Naive thymus-derived CD4-positive, alpha-beta T cell (primary cell): ENCODE measurements at places on chromosomes 13 and 19.
A peak's percentile ranks its signal among the peaks of the same experiment; 100 is the strongest.

GRCh38 chr13:44812818-44813217 lies 176.5 kb downstream of the NUFIP1 start:
- no peak for DNase-seq

DNA sequence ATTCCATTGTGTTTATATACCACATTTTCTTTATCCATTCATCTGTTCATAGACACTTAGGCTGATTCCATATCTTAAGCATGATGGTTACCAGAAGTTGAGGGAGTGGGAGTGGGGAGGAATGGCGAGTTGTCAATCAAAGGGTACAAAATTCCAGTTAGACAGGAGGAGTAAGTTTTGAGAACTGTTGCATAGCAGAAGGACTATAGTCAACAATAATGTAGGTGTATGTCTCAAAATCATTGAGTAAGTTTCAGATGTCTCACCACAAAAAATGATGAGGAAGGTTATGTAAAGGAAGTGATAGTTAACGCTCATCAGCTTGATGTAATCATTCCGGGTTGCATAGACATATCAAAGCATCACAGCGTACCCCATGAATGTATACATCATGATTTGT lies 4.6 kb upstream of the UBL3 start:
- DNase-seq: no peak

- DNase-seq: no peak
Measured at GRCh38 chr13:97944396-97945029, 9.0 kb upstream of the IPO5 start.

DNA sequence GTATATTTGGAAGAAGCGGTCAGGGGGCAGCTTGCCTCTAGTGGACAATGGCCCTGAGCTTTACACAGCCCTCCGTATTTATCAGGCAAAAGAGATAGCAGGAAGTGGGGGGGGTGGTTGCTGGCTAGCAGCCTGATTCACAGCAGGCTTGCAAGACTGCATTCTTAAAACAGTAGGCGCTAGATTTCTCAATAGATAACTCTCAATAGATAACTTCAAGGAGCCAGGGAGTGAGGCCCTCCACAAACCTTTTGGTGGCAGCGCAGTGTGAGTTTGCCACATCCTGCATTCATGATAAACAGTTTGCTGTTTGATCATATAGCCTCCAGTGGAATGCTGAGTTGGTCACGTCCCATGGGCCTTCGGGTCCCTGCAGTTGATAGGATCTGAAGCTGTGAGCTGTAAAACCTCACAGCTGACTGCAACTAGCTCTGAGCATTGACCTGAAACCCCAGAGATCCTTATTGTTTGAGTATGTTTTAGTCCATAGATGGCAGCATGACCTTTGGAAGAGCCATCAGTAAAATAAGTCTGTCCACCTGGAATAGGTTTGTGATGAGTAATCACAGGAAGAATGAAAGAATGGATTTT lies 12.2 kb downstream of the FPR3 start:
- DNase-seq: no peak

DNA sequence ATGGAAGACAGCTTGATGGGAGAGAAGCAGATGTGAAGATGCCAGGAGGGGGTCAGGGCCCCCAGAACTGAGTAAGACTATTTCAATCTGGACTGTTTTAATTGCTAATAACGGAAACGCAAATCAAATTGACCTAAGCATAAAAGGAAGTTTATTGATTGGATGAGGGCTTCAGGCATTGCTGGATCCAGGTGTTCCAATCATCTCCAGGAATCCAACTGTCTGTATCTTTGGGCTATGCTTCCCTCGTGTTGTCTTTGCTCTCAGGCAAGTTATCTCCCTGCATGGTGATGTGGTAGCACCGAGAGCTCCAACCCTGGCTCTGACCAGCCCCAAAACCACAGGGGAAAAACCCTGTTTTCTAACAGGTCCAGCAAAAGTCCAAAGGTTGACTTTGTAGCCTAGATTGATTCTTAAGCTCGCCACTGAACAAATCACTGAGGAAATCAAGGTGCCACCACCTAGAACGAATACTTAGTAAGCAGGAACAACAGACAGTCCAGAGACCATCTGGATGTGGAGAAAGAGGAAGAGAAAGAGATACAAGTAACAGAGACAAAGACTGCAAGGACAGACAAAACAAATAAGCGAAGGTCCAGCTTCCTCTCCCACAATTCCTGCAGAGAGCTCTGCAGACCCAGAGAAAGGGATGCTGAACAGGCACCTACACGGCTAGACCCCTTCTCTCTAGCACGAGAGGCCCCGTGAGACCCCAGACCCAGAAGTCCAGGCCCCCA lies 1.2 kb upstream of the C19orf81 start:
- no peak for DNase-seq

DNA sequence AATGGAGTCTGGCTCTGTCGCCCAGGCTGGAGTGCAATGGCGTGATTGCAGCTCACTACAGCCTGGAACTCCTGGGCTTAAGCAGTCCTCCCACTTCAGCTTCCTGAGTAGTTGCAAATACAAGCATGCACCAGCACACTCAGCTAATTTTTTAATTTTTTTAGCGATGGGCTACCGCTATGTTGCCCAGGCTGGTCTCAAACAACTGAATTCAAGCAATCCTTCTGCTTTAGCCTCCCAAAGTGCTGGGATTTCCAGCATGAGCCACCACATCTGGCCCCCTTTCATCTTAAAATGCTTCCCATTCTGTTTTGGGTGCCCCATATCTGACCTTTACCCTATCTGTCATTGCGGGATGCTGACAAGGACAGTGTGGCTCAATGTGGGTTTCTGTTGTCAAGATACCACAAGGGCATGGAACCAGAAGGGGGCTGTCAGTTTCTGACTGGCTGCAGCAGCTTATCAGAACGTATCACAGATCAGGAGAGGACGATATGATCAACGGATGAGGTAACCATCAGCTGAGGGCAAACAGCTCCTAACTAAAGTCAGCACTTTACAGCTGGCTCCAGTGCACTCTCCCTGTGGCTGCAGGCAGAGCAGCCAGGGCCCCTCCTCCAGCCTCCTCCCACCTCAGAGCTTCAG lies 32.4 kb downstream of the GPR42 start:
- DNase-seq: no peak

- DNase-seq: no peak
Measured at GRCh38 chr19:44614313-44614712, 950 bp downstream of the IGSF23 start.

DNA sequence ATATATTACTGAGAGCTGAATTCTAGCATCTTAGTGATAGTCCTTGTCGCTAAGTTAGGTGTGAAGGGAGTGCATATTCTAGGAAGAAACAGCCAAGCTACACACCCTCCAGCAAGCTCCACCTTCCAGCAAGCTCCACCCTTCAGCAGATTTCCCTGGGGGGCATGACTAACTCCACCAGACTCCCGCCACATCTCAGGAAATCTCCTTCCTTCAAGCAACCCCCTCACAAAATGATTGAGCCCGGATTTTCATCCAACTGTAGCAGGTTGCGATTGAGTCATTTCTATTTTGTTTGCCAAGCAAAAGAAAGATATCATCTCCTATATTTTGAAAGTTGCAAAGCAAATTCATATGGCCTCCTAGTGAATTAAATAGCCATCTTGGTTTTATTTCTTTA lies 162.1 kb upstream of the TMTC4 start:
- no peak for DNase-seq

GRCh38 chr13:78402708-78403400 lies 200.5 kb downstream of the POU4F1 start:
- DNase-seq: no peak

DNA sequence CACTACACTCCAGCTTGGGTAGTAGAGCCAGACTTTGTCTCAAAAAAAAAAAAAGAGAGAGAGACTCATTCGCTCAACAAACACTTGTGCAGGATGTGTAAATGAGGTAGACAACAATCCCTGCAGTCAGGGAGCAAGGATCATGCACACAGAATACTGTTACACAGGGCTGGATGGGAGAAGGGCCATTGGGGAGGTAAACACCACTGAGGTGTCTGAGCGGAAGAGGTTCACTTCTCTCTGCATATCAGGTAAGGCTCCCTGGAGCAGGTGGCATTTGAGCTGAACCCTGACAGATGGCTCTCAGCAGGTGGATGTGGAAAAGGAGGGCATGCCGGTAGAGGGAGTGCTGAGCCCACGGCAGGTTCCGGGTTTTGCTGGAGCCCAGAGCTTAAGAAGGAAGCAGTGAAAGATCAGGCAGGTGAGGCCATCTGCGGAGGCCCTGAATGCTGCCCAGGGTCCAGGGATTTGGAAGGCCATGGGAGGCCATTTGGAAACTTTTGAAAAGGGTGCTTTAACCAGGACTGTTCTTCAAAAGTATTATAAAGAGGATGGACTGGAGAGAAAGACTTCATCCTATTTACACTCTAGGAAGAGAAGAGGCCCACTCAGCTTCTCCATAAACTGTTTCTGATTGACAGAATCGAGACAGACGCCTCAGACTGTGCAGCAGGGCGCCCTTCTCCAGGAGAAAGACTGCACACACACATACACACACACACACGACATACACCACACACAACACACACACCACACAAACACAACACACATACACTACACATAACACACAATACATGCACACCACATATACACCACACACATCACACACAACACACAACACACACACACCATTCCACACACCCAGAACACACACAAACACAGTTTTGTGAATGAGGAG lies 199.4 kb downstream of the USP12 start:
- DNase-seq: no peak

DNA sequence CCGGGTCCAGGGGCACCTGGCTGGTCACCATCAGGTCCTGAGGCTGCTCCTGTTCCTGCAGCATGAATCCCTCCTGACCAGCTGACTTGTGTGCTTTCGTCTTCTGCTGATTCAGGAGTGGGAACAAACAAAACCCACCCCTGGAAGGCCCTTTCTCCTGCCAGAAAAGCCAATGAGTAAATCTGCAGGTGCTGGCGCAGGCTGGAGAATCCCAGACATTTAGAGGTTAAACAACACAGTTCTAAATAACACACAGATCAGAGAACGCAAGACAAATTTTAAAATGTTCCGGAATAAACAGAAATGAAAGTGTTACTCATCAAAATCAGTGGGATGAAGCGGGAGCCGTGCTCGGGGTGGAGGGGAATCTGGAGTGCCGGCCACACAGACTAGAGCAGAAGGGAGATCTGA lies 60.6 kb upstream of the C13orf46 start:
- DNase-seq: no peak

DNA sequence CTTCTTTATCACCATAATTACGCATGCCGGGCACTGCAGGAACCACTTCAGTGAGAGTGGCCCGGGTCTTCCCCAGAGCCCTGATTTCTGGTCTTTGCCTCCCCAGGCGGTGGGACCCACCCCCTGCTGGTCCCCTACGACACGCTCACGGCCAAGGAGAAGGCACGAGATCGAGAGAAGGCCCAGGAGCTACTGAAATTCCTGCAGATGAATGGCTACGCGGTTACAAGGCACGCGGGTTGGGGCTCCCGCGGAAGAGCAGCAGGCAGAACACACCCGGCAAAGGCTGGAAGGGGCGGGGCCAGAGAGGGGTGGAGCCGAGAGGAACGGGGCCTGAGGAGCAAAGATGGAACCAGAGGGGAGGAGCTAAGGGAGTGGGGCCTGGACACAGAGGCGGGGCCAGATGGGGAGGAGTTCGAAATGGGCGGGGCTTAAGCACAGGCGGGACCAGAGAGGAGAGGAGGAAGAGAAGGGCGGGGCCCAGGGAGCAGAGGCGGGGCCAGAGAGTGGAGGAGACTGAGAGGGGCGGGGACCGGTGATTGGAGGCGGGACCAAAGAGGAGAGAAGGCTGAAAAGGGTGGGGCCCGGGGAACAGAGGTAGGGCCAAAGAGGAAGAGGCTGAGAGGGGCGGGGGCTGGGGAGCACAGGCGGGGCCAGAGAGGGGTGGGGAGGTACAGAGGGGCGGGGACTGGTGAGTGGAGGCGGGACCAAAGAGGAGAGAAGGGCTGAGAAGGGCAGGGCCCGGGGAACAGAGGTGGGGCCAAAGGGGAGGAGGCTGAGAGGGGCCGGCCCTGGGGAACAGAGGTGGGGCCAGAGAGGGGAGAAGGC lies 73.4 kb downstream of the RYR1 start:
- peak; percentile 86 for DNase-seq

- no peak for DNase-seq
Measured at GRCh38 chr13:39765801-39766463, 110.5 kb downstream of the COG6 start.

- peak; percentile 81 for DNase-seq
Measured at GRCh38 chr19:39502640-39503417, 4.1 kb downstream of the DLL3 start.

GRCh38 chr19:2426611-2427428 lies 566 bp downstream of the TIMM13 start:
- no peak for DNase-seq

GRCh38 chr13:74743992-74744391 lies 609.8 kb upstream of the KLF12 start:
- DNase-seq: no peak

- DNase-seq: no peak
Measured at GRCh38 chr19:50500060-50500752, 10.8 kb downstream of the JOSD2 start.

DNA sequence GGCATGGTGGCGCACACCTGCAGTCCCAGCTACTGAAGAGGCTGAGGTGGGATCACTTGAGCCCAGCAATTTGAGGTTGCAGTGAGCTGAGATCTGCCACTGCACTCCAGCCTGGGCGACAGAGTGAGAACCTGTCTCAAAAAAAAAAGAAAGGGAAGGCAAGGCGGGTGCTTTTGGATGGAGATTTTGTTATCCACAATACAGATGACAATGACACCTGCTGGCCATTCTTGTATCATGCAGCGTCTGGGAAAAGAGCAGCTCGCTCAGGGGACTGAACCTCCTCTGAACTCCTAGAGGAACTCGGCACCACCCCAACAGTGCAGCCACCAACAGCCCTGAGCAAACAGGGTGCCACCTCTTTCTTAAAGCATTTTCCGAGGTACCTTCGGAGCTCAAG lies 22.8 kb downstream of the HAUS8 start:
- DNase-seq: peak; percentile 27

GRCh38 chr13:99647596-99647985 lies 146.3 kb downstream of the TM9SF2 start:
- no peak for DNase-seq

DNA sequence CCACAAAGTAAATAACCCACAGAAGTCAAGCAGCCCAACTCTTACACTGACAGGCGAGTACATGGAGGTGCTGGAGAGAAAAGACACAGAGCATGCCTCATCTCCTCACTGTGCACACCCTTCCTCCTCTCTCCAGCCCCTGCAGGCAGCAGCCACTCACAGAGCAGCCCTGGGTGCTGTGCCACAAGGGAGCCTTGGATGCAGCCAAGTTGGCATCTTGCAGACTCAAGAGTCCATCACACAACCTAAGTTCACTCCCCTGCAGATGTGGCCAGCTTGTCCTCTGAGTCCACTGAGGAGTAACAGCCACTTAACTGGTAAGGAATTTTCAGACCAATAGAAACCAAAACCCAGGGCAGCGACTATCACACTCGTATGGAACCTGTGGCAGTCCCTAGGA lies 47.4 kb downstream of the BRD4 start:
- DNase-seq: no peak

- DNase-seq: no peak
Measured at GRCh38 chr19:48819366-48819816, 8.6 kb upstream of the BCAT2 start.
